ENCODE measurements at places on chromosomes 5 and 9.
A peak's percentile ranks its signal among the peaks of the same experiment; 100 is the strongest.

DNA sequence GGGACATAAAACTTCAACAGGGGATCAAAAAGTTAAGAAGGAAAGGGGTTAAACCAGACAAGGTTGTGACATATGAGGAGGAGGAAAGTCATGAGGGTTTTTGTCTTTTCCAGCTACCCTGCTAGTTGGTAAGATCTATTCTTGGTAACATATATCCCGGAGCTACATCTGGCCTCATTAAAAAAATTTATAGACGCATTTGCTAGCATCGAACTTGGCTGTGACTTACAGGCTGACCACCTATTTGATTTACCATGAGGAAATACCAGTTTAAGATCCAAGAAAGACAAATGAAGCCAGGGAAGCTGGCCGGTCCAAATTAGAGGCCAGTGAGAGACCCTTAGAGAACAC, 87.6 kb upstream of the NIPAL4 start:
- DNase-seq: no peak

DNA sequence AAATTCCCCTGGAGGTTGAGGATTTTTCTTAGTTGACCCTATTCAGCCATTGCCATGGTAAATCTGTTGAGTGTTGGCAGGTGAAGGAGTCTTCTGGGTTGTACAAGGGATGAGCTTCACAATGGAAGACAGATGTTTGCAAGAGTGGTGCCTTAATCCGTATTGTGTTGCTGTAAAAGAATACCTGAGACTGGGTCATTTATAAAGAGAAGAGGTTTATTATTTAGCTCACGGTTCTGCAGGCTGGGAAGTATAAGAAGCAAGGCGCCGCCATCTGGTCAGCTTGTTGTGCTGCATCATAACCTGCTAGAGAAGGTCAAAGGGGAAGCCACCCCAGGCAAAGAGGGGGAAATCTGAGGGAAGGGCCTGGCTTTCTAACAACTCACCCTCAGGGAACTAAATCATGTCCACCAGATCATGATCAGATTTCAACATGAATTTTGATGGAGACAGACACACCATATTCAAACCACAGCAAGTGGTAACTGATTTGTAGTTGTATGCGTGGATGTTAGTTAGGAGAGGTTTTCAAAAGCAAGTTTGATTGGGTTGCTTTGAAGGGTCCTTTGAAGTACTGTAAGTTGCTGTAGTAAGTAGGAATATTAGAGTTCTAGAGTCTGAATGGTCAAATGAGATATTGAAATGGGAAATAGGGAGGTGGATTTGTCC, 2.5 kb downstream of the TNPO1 start:
- peak; percentile 69 for DNase-seq

GRCh38 chr9:109307380-109308240, 13.2 kb downstream of the EPB41L4B start:
- no peak for DNase-seq

DNA sequence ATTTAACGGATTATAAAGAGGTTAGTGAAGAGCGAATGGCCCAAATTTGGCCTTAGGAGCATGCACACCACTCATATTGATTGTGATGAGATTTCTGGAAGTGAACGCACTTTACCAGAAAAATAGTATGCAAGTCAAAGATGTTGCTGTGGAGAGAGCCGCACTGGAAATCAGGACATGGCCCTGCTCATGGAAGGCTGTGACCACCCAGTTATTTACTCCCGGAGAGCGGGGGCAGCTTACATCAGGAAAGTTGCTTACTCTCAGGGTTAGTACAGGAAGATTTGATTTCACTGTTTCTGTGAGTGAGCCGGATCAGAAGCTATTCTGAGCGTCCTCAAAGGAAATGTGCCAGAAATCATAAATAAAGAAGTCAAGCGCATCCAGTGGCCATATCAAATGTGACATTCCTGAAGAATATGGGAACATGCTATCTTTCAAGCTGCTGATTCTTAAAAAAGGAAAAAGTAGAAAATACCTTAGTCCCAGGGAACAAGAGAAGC, 42.9 kb upstream of the STRBP start:
- no peak for DNase-seq

- DNase-seq: no peak
These were observed 148.6 kb upstream of the PPP1R26 start for GRCh38 chr9:135330685-135331590.

GRCh38 chr5:133927300-133928180, 40.9 kb downstream of the C5orf15 start:
- no peak for DNase-seq

GRCh38 chr5:67094476-67095300, 101.9 kb downstream of the CD180 start:
- no peak for DNase-seq

- no peak for DNase-seq
These were observed 104.4 kb downstream of the PJA2 start for GRCh38 chr5:109305352-109305751.

GRCh38 chr5:5424736-5425135, 2.3 kb downstream of the ICE1 start:
- peak; percentile 65 for DNase-seq

DNA sequence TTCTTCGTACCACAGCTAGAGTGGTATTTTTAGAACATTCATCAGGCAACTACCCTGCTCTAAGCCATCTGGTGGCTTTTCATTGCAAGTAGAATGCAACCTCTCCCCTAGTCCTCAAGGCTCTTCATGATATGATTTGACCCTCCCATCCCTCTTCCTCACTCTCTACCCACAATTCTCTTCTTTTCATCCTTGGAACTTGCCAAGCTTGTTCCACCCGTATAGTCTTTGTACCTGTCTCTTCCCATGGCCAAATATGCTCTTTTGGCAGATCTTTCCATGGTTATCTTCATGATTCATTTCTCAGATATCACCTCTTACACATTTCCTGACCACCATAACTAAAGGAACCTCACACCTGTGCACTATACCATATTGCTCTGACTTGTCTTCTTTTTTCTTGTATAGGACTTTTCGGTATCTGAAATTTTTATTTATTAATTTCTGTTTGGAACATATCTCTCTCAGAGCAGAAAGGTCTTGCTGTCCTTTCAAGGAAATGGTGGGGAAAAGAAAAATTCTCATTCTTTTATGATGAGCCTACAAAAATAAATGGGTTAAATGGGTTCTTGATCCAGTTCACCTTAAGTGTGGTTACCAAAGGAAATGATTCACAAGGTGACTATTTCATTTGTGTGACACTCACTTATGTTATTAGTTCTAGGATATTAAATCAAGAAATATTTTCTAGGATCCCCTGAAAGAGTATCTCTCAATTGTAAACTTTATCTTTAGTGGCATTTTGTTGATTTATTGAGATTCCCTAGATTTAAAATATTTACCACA, 3.7 kb upstream of the CD274 start:
- DNase-seq: no peak

- no peak for DNase-seq
These were observed 215.1 kb upstream of the MVB12B start for GRCh38 chr9:126111556-126111955.

- DNase-seq: no peak
These were observed 56.7 kb upstream of the CXCL14 start for GRCh38 chr5:135635451-135635850.

GRCh38 chr5:158634714-158635113, 465.0 kb downstream of the EBF1 start:
- DNase-seq: no peak

GRCh38 chr5:24817966-24818365, 173.2 kb upstream of the CDH10 start:
- DNase-seq: no peak

- DNase-seq: no peak
These were observed 211.7 kb upstream of the GLRA1 start for GRCh38 chr5:152136321-152136720.

DNA sequence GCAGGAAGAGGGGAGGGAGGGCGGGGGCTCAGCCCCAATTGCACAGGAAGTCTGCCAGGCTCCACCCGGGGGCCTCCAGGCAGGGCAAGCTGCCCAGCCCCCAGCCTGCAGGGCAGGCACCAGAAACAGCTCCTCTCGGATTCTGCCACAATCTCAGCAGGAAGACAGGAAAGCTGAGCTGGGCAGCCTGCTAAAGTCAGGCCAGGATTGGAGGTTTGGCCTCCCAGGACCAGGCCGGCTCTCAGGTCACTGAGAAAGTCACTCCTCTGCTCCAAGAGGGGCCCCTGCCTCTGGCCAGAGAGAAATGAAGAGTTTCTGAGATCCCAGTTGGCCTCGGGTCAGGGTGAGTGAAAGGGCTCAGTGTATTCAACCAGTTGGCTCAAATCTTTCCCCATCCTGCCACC, 54.6 kb upstream of the STXBP1 start:
- peak; percentile 26 for DNase-seq

DNA sequence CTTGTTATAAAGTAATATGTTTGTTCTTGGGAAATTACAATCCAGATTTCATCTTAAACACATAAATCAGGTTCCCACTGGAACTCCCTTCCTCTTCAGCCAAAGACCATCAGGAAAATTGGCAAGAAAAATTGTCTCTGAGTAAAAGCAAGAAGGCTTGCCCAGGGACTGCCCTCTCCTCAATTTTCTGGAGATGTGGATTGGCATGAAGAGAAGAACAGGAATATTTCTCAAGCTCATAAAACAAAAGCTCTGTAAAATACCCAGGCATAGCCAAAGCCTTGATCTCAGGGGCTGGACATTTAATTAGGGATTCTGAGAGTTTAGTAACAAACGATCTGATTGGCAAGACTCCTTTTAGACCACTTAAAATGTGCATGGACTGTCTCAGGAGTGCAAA, 223.4 kb downstream of the ZNF608 start:
- no peak for DNase-seq

GRCh38 chr9:81237565-81238231, 451.6 kb downstream of the TLE1 start:
- no peak for DNase-seq

GRCh38 chr5:67581203-67581602, 384.6 kb upstream of the CD180 start:
- no peak for DNase-seq

DNA sequence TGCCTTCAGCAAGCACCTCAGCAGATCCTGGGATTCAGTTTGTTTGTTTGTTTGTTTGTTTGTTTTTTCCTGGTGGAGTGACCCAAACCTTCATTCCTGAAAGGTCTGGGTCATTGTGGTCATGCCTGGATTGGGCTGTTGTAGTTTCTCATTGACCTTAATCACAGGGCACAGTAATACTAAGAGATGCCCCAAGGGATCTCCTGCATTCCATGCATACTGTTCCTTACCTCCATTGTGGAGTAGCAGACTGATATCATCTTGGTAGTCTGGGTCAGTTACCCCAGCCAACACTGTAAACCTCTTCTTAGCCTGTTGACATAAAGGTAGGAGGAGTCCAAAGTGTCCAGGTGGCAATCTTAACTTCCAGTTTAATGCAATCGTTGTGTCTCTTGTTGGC, 1466.7 kb upstream of the CDH9 start:
- DNase-seq: no peak

- no peak for DNase-seq
These were observed 103.2 kb downstream of the MED27 start for GRCh38 chr9:131976157-131977108.

Measured in activated CD4-positive, alpha-beta memory T cell treated with anti-CD3 and anti-CD28 coated beads for 36 hours (primary cell).